Activated T-helper 1 cell treated with anti-CD3 and anti-CD28 coated beads, Interleukin-2, amount 50 U/mL, for 16 hours (primary cell): ENCODE measurements at places on chromosomes 6 and 20.

DNA sequence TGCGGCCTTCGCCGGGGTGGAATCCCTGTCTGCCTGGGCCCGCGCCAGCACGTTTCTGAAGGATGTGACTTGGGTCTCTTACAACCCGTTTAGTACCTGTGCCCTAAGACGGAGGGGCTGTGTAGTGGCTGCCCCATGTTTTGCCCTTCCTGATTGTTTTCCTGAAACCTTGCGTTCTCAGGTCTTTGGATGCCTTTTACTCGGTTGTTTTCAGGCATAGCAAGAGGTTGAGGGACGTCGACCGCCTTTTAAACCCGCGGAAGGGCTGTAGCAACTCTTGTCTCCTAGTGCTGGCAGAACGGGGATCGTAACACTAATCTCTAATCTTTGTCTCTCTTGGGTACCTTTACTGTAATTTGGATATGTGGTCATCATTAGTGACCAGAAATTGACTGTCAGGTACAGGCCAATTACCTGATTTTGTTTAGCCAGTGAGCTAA lies 706 bp upstream of the NANP start:
- DNase-seq: no peak

DNA sequence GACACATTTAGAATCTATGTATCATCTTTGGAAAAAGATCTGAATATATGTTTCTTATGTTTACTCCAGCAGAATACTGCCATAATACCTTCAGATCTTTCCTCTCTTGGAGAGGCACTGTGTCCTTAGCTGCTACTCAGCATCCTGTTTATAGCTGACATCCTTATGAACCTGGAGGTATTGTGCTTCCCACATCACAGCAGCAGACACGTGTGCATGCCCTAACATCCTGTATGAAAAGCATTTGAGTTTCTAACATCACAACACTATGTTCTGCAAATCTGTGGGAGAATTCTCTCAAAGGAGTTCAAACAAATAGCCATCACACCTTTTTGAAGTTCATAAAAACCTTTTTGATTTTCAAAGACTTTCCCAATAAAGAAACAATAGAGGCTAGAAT lies 216.0 kb downstream of the GJA1 start:
- DNase-seq: no peak

GRCh38 chr6:168865-169455 lies 123.3 kb upstream of the DUSP22 start:
- no peak for DNase-seq

DNA sequence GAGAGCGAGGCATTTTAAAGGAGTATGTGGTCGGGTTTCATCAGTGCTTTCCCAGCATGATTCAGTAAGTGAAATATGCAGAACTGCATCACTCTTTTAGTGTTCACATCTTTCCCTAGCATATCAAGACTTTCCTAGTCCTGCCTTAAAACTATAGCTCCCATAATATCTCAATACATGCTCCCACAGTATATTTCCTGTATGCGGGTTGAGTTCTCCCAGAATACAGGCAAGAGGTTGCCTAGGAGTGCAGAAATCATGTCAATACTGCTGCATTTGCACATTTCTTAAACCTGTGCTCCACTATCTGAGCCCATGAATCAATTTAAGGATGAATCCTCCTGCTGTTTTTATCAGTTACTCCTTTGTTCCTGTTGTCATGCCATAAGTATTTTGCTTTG lies 386.6 kb upstream of the SLC35B3 start:
- no peak for DNase-seq

DNA sequence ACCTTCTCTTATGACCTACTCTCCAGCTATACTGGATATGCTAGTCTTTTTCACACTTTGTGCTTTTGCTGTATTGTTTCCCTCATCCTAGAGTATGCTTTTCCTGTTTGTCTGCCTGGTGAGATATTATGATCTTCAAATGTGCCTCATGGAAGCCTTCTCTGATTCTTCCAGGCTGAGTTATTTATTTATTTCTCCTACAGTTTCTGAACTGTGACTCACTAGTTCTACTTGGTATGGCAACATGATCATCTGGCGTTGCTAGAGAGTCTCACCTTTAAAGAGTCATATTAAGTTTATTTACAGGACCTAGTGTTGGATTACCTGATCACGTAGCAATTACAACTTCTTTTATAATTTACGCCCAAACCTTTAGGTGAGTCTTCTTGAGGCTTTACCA lies 81.2 kb upstream of the HDAC2 start:
- no peak for DNase-seq

DNA sequence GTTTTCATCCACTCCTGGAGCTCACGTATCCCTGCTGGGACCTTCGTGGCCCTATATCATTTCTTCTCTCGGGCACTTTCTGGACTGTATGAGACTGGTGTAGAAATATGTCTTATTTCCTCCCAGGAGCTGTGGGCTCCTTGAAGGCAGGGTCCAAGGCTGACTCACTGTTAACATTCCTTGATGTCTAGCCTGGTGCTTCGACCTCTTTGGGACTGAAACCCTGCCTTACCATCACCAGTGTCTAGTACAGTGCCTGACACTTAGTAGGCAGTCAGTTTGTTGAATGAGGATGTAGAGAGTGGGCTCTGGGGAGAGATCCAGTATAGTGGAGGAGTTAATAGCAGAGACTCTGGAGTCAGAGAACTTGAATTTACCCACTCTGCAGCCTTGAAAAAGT lies 23.6 kb downstream of the POFUT1 start:
- DNase-seq: no peak

DNA sequence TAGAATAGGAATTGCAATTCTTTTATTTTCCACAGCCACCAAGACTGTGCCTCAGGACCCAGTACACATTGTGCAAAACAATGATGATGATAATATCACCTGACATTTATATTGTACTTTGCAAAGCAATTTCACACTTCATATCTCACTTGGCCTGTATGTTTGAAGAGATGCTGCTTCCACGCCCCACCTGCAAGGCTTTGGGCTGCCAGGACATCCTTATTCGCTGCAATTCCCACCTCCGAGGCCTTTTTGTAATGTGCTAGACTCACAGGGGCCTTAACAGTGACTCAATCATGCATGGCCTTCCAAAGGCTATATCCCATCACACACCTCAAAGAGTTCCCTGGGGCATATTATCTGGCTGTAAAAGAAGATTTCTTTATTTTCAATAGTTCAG lies 200.9 kb downstream of the MYLK4 start:
- no peak for DNase-seq

- DNase-seq: no peak
Observed at GRCh38 chr6:74946961-74947360, 258.9 kb downstream of the COL12A1 start.

GRCh38 chr6:66190858-66191257 lies 483.8 kb upstream of the EYS start:
- no peak for DNase-seq

GRCh38 chr6:138971601-138972000 lies 16.5 kb downstream of the REPS1 start:
- no peak for DNase-seq

- no peak for DNase-seq
Observed at GRCh38 chr6:166174031-166174430, 6.4 kb upstream of the TBXT start.

- no peak for DNase-seq
Observed at GRCh38 chr20:63642527-63643247, 10.5 kb downstream of the STMN3 start.

- DNase-seq: no peak
Observed at GRCh38 chr6:119541132-119541905, 191.8 kb upstream of the MAN1A1 start.

DNA sequence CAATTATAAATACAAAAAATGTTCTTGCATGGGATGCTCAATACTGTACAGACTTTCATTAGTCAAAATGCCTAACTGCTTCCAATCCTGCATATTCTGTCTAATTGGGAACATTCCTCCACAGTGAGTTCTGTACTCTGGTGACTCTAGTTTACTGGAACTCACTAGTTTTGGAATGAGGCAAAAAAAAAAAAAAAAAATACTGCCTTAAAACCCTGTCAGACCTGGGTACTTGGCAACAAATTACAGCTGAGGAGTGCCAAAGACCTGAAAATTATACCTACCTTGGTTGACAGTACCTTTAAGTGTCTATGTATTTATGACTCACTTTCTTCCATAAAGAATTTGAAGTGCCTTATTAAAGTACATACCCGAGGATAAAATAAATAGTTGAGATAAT lies 276.7 kb downstream of the FARS2 start:
- DNase-seq: no peak

DNA sequence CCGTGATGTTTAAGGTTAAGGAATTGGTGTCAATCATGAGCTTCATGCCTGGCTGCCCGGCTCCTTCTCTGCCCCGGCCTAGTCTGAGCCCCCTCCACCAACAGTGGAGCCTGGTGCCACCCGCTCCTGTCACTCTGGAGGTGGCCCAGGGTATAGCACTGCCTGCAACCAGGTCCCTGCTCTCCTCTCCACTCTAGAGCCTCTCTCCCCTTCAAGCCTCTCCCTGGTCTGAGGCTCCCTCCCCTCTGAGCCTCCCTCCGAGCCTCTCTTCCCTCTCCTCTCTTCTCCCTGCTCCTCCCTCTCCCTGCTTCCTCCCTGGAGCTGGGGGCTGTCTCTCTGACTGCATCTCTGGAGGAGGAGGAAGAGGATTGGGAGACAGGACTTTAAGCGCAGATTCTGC lies 31.3 kb upstream of the MRGBP start:
- no peak for DNase-seq

GRCh38 chr6:79084693-79085092 lies 6.6 kb upstream of the PHIP start:
- no peak for DNase-seq

DNA sequence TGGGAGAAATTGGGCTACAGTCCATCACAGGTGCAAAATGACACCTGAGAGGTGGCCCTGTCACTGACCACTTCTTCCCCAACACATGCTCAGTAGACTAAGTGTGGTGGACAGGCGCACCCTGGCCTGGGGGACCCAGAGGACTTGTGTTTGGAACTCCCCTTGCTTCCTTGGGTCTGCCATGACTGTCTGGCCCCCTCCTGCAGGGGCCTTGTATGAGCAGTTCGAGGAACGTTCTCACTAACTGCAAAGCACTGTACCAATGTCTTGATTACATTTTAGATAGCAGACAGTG lies 4.0 kb upstream of the PCK1 start:
- no peak for DNase-seq

DNA sequence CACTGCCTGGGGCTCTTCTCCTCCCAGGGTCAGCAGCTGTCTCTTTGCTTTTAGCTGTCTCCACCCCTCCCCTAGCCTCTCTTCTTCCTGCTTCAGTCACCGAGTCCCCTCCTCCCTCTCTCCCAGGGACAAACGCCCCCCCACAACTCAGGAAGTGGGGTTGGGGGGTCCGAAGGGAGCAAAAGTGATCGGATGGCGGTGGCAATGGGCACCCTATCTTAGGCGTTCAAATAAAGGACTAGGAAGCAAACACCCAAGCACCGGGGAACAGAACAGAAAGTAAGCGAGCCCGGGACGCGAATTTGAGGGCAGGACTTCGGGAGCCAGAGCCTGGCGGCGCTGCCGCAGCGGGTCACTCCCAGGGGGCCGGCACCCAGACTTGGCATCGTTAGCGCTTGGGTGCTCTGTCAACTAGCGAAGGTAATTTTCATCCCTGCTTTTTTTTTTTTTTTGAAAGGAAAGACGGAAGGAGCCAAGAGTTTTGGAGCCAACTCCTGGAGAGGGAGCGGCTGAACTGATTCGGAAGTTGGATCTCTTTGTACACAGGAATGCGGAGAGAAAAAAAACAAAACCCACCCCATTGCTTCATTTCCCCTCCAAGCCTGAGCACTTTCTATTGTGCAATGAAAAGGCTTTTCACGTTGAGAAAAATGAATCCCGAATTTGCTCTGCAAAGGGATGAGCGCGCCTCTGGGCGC lies 815 bp upstream of the ITPR3 start:
- no peak for DNase-seq

GRCh38 chr6:109301418-109301817 lies 80.8 kb downstream of the CD164 start:
- no peak for DNase-seq

- DNase-seq: no peak
Observed at GRCh38 chr20:6024768-6025167, 29.1 kb downstream of the LRRN4 start.

GRCh38 chr20:768426-768978 lies at the start of gene SLC52A3:
TSS of gene SLC52A3 (minus strand) at chr20:768500. CDS start at chr20:765774, 2,726 bp downstream.
- no peak for DNase-seq

- no peak for DNase-seq
Observed at GRCh38 chr6:3409699-3410384, 47.0 kb downstream of the SLC22A23 start.

- no peak for DNase-seq
Observed at GRCh38 chr6:117344444-117345291, 79.3 kb downstream of the VGLL2 start.

DNA sequence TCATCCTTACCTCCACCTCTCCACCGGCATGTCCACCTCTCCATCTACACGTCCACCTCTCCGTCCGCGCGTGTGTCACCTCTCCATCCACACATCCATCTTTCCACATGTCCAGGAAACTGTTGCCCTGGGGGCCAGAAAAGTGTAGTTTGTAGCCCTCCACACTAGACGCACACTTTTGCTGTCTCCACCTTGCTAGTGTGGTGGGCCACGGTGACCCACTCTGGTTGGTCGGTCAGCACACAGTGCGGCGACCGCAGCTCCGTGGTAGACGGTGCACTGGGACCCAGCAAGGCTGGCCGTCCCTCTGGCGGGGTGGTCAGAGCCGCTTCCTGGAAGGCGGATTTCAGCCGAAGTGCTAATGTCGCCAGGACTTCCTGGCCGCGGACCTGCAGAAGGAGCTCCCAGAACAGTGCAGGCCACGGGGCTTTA lies 268.6 kb downstream of the DLL1 start:
- DNase-seq: no peak

GRCh38 chr20:37877832-37878772 lies 24.8 kb upstream of the VSTM2L start:
- no peak for DNase-seq

- no peak for DNase-seq
Observed at GRCh38 chr6:52517502-52518278, 59.2 kb downstream of the TRAM2 start.

DNA sequence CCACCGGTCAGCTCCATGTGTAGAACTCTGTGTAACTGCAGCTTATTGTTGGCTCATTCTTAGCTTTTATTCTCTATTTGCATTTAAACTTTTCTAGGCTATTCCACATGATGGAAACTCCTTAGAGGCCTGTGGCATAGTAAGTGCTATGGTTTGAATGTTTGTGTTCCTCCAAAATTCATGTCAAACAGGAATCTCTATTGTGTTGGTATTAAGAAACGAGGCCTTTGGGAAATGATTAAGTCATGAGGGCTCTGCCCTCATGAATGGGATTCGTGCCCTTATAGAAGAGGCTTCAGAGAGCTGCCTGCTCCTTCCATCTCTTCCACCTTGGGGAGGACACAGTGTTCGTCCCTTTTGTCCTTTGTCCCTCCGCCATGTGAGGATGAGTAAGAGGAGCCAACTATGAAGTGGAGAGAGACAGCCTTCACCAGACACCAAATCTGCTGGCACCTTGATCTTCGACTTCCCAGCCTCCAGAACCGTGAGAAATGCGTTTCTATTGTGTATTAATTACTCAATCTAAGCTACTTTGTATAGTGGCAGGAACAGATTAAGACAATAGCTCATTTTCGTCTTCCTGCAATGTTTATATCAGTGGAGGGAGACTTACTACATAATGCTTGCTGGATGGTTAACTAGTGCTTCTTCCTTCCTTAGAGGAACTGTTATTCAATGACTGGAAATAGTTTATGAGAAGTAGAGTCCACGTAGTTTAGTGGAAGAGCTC lies 361.1 kb downstream of the FARS2 start:
- no peak for DNase-seq
